Activated gamma-delta T cell treated with anti-CD3 and anti-CD28 coated beads, Interleukin-2, amount 50 U/mL, for 16 hours (primary cell): ENCODE measurements at places on chromosomes 5 and 9.

DNA sequence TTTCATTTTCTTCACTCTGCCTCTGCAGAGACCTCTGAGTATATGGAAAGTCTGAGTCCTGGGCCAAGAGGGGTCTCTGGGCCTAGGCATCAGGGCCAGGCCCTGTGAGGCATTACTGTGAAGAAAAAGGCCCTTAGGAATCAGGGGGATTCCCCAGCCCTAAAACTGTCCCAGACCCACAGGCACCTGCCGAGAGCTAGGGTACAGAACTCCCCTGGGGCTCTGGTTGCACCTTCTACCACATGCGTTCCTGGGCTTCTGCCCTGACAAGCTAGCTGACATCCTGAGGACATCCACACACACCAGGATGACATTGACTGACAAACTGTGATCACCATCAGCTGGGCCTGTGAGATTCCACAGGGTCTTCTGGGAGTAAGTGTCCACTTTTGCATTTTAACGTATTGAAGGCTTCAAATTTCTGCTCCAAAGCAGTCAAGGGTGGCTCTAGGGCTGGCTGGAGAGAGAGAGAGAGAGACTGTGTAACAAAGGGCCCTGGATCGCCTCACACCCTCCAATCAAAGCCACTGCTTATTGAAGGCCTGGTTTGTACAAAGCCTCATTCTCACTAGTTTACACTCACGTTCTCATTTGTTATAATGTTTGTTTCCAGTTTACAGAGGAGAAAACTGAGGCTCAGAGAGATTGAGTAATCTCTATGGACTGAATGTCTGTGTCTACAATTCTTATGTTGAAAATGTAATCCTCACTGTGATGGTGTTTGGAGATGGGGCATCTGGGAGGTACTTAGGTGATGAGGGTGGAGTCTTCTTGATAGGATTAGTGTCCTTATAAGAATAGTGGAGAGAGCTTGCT lies 45.1 kb downstream of the TGFBI start:
- no peak for DNase-seq

GRCh38 chr9:80030801-80031200 lies 459.0 kb downstream of the TLE4 start:
- no peak for DNase-seq

DNA sequence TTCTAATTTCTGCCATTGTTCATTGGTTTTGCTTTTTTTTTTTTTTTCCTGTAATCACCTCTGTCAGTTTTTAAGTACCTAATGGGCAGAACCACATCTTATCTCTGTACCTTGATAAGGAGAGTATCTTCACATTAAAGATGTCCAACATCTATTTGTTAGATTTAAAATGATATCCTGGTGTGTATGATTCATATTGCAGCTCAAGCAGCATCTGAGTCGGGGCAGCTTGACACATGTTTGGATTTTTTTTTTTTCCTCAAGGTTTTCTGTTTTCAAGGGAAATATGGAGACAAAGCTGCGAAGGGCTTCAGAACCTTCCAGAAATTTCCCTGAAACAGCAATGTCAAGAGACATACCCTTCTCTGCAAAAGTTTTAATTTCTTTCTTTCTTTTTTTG lies 164.7 kb downstream of the DOCK2 start:
- no peak for DNase-seq

DNA sequence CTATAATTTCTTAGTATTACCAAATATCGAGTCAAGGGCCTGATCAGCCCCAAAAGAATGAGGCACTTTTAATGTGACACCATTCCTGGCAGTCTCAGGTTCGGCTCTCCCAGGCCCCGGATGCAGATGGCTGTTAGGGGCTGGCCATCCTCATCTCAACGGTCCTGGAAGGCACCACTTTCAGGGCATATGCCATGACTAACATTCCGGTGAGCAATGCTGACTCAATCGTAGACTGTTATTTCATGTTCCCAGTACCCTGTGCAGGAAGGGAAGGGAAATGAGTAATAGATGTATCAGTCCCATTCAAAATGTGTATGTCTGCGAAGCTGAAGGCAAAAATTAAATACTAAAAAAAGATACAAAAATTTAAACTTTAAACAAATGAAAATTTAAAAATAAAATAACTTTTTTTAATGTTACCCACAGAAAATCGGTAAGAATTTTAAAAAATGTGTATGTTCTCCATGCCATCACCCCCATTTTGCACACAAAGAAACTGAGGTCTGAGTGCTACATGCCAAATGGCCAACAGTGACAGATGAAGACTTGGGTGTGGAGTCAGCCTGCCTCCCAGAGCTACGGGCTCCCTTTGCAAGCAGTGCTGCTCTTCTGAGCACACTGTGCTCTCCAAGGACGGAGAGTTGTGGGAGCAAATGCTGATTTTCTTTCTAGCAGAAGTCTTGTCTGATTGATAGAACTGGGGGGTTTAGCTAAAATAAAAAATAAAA lies 79.0 kb downstream of the GLDC start:
- DNase-seq: no peak

- DNase-seq: no peak
Measured at GRCh38 chr9:76877961-76878360, 28.0 kb downstream of the PRUNE2 start.

GRCh38 chr5:138603249-138603920 lies 28.2 kb upstream of the HSPA9 start:
- no peak for DNase-seq

- DNase-seq: no peak
Measured at GRCh38 chr5:135272311-135272805, 126.7 kb downstream of the MACROH2A1 start.

GRCh38 chr5:38666668-38667498 lies 110.4 kb upstream of the LIFR start:
- DNase-seq: no peak

DNA sequence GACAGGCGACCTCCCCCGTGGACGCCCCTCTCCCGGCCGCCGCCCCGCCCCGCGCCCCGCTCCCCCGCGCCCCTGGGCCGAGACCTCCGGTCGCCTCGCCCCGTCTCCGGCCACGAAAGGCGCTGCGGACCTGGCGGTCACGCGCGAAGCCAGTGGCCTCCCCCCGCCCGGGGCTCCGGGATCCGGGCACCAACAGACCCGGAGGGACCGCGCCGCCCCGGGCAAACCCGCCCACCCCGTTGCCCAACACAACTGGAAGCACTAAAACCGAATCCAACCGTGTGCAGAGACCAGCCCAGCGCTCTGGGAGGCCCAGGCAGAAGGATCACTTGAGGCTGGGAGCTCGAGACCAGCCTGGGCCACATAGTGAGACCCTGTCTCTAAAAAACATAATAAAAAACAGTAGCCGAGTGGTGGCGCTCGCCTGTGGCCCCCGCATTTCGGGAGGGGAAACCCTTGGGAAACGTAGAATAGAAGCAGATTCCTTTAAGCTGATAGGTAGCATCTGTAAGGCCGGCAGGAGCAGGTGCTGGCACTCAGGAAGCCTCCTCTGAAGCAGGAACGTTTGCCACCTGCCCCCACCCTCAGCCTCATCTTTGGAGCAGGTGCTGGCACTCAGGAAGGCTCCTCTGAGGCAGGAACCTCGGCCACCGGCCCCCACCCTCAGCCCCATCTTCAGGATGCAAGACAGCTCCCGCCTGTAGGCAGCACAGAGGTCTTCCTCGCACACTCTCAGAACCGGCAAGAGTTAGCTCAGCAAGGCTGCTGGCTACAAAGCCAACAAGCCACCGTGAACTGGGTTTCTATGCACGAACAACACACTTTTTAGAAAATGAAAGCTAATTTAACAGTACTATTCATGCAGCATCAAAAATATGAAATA lies 4.6 kb upstream of the SLC9A3 start:
- no peak for DNase-seq

- no peak for DNase-seq
Measured at GRCh38 chr9:129685933-129686259, 20.4 kb downstream of the PRRX2 start.

DNA sequence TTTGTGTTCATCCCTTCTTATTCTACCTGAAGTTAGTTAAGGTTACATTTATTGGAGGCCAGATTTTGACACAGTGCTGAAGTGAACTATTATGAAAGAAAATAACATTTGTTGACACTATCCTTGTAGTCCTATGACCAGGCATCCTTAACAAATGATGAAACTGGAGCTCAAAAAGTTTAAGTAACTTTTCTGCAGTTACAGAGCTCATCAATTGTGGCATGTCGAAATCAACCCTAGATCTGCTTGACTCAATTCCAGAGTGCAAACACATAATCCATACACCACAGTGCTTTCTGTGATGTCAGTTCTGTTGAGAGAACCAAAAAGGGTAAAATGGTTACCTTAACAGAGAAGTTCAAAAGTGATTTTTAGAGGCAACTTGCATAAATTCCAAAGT lies 28.6 kb downstream of the KCNN2 start:
- DNase-seq: no peak

DNA sequence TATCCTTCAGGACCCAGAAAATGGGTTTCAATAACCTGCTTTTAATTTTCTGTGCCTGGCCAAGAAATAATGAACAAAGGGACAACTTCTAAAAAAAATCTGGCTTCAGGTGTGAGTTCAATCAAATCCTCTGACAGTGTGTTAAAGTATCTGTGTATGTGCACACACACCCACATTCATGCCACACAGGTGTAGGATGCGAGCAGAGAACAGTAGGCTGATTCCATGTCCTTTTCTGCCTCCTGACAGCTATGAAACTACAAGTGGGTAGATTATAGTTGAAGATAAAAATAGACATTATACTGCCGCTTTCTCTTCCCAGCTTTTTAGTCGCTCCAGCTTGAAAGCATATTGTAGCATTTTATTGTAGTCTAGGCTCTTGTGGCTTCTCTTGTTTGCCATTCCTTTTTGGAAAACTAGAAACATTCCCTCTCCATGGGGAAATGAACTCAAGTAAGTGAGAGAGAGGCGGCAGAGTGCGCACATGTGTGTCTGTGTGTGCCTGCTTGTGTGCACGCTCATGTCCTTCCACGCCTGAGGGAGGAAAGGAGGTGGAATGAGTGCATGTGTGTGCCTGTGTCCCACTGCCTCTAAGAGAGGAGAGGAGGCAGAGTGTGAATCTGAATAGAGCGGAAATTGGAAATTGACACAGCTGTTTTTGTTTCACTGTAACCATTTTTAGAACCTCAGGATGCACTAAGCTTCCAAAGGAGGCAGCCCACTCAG lies 273.0 kb downstream of the ELAVL2 start:
- no peak for DNase-seq

GRCh38 chr9:116080561-116080960 lies 73.0 kb upstream of the PAPPA start:
- no peak for DNase-seq

GRCh38 chr5:167305591-167306213 lies 985.7 kb upstream of the WWC1 start:
- no peak for DNase-seq

GRCh38 chr5:122615146-122615545 lies 159.7 kb upstream of the SNX2 start:
- DNase-seq: no peak

- no peak for DNase-seq
Measured at GRCh38 chr9:34990908-34991606, 1.5 kb downstream of the DNAJB5 start.

DNA sequence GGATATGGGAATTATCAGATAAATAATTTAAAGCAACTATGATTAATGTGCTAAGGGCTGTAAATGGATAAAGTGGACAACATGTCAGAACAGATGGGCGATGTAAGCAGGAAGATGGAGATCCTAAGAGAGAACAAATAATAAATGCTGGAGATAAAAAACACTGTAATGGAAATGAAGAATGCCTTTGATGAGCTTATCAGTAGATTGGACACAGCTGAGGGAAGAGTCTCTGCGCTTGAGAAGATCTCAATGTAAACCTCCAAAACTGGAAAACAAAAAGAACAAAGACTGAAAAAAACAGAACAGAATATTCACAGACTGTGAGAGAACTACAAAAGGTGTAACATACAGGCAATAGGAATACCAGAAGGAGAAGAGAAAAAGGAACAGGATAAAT lies 102.5 kb downstream of the ANKRD55 start:
- no peak for DNase-seq

- DNase-seq: no peak
Measured at GRCh38 chr5:41841325-41841724, 28.9 kb downstream of the OXCT1 start.

- no peak for DNase-seq
Measured at GRCh38 chr9:72789885-72790284, 163.0 kb downstream of the ALDH1A1 start.
